Adrenal gland (tissue), 19 donors: ENCODE measurements at places on chromosomes 3 and 15. TPM values are rescaled to one million over a fixed set of nuclear protein-coding genes. Genes with fewer than 3 reads are reported as not detected.

The FRMD5 gene
- total RNA-seq: 36.7 TPM

The TMEM89 gene
- total RNA-seq: not detected

The C2CD4A gene
- total RNA-seq: not detected

The FSIP1 gene
- total RNA-seq: 0.12 TPM

The MUC4 gene
- not detected for total RNA-seq

The ZFYVE19 gene
- 30.3 TPM for total RNA-seq

The ITIH4 gene
- total RNA-seq: 6.4 TPM

The SUSD5 gene
- total RNA-seq: 1.1 TPM
